ENCODE measurements at places on chromosomes 7 and 10.

GRCh38 chr10:1256432-1256725 is 200.2 kb downstream of the WDR37 start:
- no peak for DNase-seq

- no peak for DNase-seq
These were observed 68.1 kb downstream of the MTERF1 start for GRCh38 chr7:91812388-91812787.

GRCh38 chr7:137960020-137960419 is 41.9 kb downstream of the CREB3L2 start:
- no peak for DNase-seq

GRCh38 chr7:18552316-18552916 is 56.9 kb downstream of the HDAC9 start:
- DNase-seq, result no peak

- no peak for DNase-seq
These were observed 84.6 kb downstream of the KAT6B start for GRCh38 chr10:74910976-74911350.

DNA sequence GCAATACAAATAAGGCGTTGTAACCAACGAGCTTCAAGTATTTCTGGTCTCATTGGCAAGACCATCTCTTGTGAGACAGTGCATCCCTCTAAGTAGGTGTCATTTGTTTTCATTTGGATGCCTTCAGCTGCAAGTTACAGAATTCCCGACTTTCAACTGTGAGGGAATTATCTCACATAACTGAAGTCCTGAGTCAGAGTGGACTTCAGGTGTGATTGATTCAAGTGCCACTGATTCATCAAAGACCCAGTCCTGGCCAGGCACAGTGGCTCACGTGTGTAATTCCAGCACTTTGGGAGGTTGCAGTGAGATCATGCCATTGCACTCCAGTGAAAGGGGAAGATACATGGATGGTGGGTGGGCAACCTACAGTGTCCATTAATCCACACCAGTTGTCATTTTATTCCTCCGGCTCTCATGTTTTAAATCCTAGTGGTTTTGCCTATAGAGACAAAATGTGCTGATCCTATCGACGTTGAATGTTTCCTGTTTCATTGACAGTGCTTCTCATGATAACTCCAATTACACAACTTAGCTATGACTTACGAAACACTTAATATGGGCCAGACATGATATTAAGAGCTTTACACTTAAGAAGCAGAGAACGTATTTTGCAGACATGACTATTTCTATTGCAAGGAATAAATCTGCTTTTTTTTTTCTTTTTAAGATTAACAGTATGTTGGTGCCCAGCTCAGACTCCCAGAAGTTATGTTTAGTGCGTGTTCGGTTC is 268.0 kb downstream of the FRMD4A start:
- no peak for DNase-seq

DNA sequence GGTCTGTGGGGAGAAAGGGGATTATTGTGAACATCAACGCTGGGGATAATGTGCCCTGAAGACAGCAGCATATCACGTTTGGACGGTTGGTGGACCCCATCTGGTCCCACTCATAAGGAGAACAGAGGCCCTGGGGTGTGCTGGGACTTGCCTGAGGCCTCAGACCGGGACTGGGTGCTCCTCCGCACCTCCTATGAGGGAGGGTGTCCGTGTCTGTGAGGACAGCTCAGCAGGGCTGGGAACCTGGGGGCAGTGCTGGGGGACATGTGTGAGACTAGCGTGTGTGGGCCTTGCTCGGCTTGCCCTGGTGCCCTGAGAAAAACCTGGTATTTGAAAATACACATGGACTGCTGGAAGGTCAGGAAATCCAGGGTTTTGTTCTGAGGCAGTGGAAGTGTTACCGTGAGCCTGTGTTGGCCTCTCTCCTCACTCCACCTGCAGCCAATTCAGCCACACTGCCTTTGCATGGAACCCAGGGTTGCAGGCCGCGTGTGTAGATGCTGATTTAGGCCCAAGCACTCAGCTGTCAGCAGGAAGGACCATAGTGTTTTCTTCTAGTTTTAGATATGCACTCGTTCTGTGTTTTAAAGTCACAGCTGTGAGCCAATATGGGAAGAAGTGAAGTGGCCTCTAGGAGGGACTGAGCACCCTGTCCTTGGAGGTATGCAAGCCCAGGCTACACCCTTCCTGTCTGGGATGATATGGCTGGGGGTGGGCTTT is 13.4 kb upstream of the SH2D4B start:
- DNase-seq, result no peak

DNA sequence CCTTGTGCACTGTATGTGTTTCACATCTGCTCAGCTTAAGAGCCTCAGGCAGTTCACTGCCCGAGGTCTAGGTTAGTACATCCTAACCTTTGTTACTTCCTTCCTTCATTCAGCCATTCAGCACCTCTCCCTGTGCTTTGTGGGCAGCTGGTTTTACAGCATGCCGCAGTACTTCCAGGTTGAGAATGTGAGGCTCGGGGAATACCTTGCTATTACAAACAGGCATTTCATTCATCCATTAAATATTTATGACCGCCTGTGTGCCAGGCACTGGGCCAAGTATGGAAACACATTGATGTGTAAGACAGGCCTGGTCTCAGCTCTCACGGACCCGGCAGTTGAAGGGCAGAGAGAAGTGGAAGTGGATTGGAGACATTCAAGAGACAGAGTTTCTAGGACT is 82.4 kb downstream of the SHH start:
- DNase-seq, result no peak

- no peak for DNase-seq
These were observed 59.1 kb downstream of the MALSU1 start for GRCh38 chr7:23358152-23358674.

DNA sequence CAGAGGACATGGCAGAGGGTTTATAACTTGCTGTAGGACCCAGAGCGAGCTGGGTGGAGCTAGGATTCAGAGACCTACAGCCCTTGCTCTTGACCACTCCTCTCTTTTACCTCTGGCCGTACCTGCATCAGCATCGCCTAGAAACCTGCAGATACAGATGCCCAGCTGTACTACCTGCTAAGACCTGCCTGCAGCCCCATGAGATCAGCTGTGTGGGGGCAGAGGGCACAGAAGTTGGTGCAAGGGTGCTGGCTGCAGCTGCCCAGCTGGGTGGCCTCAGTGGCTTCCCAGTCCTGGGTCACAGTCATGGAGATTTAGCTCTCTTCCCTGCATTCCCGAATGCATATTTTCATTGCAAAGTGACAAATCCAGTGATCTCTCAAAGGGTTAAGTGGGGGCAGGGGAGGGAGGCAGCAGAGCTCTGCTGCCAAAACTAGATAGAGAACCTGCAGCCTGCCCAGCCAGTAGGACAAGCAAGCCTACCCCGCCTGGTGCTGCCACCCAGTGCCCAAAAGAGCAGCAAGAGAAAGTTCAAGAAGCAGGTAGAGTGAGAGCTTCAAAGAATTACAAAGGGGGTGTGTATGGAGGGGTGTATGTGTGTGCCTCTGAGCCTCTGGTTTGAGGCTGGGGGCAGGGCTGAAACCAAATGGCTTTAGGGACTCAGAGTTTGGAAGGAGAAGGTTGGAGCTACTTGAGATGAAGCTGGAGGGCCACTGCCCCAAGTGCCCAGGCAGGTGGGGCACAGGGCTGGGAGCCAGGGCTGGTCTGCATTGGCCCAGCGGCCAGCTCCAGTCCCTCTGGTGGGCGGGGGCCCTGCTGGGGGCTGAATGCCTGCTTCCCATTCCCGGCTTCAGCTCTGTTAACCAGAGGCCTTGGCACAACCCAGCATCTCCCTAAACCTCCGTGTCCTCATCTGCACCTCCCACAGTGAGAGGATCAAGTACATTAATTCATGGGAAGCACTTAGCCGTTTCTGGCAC is 6.9 kb downstream of the FAM241B start:
- DNase-seq, result no peak

GRCh38 chr7:43888993-43889945 is 17.1 kb downstream of the URGCP start:
- peak; percentile 62 for DNase-seq

GRCh38 chr7:125363873-125364272 is 434.2 kb upstream of the POT1 start:
- DNase-seq, result no peak

GRCh38 chr10:132703419-132704007 is 82.4 kb downstream of the NKX6-2 start:
- DNase-seq, result no peak

- no peak for DNase-seq
These were observed 309.3 kb downstream of the KCNMA1 start for GRCh38 chr10:77328272-77328816.

- no peak for DNase-seq
These were observed 314.5 kb downstream of the CACNA2D1 start for GRCh38 chr7:82129091-82129490.

DNA sequence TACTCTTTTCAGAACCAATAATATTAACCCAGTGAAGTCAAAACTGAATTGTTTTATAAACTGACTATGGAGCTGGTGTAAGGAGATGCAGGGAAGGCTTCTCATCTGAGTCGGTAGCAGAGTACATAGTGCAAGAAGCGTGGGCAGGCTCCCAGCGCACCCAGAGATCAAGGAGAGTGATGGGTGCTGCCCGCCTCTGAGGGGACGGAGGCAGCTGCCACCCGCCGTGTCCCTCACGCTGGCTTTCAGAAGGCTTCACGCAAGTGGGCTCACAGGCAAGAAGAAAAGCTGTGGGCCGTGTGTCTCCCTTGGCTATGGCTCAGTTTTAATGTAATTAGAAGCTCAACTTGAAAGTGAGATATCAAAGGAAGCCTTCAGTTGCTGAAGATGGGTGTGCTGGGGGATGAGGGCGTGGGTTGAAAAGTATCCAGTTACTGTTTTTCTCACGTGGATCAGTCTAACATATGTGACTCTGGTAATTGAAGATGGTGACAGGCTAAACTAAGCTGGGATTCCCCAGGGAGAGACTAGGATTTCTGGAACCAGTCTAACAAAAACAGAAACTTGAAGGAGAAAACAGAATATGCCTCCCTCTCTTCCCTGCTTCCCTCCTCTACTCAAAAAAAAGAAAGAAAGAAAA is 159.9 kb downstream of the MGMT start:
- DNase-seq, result no peak

DNA sequence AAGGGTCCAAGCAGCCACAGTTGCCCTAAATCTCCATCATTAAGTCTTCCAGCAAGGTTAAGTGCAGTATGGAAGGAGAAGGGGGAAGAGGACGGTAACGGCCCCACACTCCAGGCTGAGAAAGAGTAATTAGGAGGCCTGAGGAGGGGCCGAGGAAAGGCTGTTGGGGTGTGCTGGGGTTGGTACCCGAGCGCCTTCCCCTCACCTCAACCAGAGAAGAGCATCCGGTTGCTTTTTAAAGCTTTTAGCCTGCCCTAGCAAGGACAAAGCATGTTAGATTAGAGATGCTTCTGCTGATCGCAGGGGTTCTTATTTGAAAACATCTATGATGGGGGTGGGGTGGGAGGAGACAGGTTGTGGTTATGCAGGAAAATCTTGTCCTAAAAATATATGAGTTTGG is 9.0 kb upstream of the ZSCAN21 start:
- no peak for DNase-seq

- DNase-seq, result no peak
These were observed 820.7 kb downstream of the GRID1 start for GRCh38 chr10:85545874-85546273.

DNA sequence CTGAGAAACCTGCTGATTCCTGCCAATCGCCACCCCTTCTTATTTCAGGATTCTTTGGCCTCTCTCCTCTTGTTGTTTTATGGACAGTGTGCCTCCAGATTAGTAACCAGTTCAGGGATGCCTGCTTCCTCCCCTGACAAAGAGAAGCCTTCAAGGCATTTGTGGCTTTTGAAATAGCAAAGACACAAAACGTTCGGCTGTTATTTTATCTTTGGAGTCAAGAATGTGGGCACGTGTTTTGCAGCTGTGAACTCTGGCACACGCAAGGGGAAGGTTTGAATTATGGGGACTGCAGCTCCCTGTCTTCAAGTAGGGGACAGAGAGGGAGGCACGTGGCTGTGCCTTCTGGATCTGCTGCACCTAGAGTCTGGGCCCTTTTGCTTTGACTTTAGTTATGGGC is 157.9 kb upstream of the GRB10 start:
- DNase-seq, result no peak

DNA sequence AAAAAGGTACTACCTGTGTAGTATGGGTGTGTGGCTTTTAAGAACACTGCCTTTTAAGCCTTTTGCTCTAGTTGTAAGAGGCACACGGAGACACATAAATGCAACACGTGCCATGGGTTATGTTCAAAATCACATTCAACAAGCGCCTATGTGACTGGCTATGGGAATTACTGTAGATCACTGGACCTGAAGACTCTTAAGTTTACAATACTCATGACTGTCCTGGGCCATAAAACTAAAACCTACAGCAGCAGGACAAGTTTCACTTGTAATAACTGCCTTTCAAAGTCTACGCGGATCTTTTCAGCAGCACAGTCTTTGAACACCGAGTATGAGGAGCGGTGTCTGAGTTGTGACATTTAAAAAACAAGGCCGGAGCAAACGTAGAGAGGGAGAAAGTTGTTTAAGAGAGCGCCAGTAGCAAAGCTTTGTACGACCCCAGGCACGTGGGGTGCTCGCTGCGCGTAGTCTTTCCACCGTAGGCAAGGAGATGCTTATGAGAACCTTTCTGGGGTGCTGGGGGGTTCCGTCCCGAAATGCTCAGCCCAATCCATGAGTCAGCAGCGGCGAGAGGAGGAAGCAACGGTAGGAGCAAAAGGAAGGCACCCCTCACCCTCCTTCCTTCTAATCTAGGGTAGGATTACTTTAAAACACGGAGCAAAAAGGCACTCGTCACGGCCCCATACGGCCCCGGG is 662 bp downstream of the DNAJC2 start:
- DNase-seq, result peak; percentile 41

DNA sequence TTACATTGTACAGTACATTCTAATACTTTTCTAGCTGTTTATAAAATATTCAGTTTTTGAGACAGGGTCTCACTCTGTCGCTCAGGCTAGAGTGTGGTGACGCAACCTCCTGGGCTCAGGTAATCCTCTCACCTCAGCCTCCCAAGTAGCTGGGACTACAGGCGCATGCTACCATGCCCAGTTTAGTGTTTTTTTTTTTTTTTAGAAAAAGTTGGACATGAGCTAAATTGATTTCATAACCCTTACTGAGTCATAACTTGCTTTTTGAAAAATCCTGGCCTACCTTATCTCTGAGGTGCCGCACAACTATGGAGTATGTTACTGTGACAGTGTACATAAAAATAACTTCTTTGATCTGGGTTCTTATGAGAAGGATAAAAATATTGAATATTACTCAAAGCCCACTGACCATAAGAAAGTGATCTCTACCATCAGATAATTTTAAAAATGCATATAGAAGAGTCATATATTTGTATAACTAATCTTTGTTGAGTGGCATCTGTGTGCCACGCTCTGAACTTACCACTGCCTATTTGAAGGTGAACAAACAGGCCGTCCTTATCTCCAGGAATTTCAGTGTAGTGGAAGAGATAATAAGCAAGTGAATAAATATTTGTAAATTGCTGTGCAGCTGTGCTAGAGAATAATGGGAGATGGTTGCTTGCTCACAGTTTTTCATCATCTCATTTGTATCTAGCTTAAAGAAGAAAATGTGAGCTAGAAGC is 73.2 kb downstream of the PPP1R9A start:
- no peak for DNase-seq

- no peak for DNase-seq
These were observed 107.0 kb downstream of the ADARB2 start for GRCh38 chr10:1630304-1630703.
